ENCODE measurements at places on chromosomes 5 and 9.

DNA sequence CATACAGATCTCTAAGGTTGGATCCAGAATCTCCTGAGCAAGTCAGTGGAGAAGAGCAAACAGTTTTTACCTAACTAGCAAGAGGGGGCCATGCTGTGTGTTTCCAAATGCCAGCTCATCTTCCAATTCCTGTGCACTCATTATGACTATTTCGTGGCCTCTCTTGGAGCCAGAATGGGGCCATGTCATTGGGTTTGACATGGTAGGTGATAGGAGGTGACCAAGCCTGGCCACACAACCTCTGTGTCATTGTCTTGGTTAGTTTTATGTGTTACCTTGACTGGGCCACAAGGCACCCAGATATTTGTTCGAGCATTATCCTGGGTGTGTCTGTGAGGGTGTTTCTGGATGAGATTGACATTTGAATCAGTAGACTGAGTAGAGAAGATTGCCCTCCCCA is 206.2 kb downstream of the HSPA4 start:
- DNase-seq: no peak

GRCh38 chr5:156991714-156992113 is 28.7 kb upstream of the TIMD4 start:
- no peak for DNase-seq

DNA sequence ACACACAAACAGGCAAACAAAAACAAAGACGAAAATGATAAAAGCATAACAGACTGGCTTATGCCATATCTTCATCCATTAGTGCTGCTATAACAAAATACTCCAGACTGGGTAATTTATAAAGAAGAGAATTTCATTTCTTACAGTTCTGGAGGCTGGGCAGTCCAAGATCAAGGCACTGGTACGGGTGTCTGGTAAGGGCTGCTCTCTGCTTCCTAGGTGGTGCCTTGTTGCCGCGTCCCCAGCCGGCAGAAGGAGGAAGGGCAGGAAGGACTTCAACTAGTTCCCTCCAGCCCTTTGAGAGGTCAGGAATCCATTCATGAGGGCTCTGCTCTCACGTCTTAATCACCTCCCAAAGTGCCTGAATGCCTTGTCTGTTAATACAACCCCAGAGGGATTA is 122.6 kb downstream of the BOD1 start:
- no peak for DNase-seq

DNA sequence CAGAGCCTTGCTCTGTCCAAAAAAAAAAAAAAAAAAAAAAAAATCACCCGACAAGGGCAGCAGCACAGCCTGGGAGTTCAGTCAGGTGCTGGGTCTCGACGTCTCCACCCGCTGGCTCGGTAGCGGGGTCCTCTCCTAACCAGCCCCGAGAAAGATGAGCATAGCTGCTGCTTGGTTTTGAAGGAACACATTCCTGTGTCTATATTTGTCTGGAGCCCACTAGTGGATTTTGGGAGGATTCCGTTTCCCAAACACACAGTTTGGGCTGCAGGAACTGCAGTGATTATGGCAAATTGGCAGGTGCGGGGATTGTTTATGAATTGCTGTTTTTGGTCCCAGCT is 1.2 kb downstream of the OTULINL start:
- no peak for DNase-seq

GRCh38 chr5:100270023-100270771 is 265.0 kb upstream of the FAM174A start:
- DNase-seq: no peak

DNA sequence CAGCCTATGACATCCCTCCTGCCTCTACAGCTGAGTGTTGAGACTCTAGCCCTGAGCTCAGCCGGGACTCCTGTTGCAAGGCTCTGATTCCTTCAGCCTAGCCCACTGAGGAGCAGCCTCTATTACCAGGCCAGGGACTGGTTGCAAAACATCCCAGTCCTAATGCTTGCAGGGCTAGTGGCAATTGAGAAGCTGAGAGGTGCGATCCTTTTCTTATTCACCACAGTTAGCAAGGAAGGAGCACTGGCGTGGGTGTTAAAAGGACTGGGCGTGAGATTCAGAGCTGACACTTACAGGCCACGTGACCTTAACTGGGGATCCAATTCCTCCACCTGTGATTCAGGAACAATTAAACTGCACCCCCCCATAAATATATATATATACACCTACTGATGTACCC is 58.8 kb downstream of the GARNL3 start:
- DNase-seq: no peak

DNA sequence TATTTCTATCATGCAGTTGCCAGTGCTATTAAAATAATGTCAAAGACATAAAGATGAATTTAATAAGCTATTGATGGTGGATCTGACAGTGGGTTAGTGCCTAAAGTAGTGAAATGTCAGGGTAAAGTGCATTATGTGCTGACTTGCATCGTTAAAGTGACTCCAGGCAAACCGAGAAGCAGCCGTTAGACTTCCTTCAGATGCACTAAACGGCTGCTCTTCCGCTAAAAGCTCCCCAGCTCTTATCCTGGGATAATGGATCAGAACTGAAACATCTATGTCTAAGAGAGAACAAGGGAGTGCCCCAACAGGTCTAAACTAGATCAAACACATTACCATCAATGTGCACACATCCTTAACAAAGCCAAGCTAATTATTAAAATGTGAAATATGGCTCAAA is 468.2 kb downstream of the NTRK2 start:
- no peak for DNase-seq

DNA sequence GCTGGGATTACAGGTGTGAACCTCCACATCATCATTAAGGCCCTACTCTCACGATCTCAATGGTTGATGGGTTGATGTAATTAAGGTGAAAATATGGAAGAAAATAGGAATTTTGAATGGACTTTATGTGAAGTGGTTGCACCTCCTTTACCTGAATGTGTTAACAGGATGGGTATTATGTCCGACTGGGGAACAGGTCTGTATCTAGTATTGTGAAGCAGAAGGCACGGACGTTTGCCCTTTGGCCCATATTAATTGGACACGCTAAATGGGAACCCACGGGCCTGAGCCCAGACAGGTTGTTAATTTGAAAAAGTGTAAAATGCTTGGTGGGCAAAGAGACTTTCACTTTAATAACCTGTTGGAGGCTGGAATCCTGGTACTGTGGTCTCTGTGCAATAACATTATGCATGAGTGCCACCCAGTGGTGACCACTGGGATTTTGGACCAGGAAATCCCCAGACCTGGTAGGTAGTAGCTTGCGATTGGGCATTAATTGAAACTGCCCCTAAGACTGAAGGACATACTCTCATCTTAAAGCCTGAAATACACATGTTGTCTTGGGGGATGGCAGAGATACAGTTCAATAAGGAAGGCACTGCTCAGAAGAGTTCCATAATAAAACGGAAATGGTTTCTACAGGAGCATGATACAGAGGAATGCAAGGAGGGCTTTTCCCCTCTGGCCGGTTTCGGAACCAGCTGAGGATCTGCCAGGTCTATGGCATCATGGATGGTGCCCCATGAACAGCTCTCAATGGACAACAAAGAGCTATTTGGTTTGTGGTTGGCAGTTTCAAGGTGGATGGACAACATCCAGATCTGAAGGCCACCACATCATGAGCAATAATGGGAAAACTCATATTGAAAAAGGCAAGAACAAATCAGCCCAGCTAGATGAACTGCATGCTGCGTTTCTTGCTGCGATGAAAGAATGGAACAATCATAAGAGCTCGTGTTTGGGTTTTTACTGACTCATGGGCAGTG is 26.2 kb upstream of the BICD2 start:
- DNase-seq: no peak

DNA sequence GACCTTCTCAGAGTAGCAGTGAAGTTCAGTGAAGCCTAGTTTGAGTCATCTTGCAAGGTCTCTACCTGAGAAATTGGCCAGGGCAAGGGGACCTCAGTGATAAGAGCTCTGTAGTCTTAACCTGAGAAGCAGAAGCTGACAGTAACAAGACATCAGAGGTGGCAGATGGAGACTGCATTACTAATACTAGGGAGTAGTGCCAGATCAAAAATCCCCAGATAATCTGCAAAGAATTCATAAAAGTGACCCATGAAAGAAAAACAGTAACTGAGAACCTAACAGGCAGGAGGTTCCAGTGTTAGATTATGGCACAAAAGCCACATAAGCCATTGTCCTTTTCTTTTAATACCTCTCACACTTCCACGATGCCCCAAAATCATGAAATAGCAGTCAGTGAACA is 175.5 kb downstream of the MUSK start:
- no peak for DNase-seq

- peak; percentile 73 for DNase-seq
These were observed 586 bp downstream of the TXN start for GRCh38 chr9:110255463-110256379.
